Hippocampal formation (tissue), 2 donors: ENCODE measurements at places on chromosomes 6 and 20.
A peak's percentile ranks its signal among the peaks of the same experiment; 100 is the strongest.

DNA sequence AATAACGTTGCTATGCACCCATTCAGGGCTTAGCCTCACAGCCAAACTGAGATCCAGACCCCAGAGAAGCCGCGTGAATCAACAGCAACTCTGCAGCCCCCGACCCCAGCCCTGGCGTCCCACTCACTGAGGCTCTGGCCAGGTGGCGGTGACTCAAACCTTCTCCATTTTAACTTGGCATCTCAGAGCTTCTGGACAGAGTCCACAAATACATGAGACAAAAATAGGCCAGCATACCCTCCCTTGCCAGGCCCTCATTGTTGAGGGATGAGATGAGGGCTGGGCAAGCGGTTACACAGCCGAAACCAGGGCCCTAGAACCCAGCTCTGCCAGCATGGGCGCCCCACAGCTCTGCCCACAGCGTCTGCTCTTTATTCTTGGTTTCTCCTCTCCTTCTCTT is 118.4 kb downstream of the MYLK4 start:
- DNase-seq = no peak

- no peak for DNase-seq
Measured at GRCh38 chr6:35936681-35937359, 15.9 kb upstream of the SRPK1 start.

DNA sequence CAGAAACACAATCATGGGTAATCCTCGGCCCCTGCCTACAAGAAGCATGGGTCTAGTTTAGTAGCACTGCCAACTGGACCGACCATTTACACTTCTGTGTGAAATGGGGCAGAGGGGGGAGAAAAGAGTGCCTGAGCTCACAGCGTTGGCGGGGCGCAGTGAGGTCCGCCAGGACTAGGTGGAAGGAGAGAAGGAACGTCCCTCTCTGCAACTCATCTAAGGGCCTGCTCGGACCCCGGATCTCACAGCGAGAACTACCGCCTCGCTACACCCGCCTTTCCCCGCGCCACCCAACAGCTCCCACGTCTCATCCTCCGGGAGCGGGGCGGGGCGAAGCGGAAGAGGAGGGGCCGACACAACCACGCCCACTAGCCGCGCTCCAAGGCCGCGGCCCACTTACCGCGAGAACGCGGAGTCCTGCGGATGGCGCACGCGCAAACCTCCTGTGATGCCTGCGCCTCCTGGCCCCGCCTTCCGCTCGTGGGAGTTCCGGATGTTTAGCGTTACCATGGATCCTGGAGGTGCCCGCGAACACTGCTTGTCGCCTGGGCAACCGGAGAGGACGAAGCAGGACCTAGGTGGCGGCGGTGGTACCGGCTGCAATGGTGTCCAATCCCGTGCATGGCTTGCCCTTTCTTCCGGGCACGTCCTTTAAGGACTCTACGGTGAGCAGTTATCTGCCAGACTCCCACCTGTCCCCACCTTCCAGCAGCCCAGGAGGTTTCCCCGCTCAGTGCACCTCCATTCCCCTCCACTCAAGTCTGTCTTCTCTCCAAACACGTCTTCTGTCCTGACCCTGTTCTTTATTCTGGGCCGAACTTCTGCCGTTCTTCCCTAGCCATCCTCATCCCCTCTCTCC is at the start of gene EFHC1:
EFHC1 (plus strand) TSS at position 534 of the 859 bp plus-strand sequence; CDS start at position 603, 69 bp downstream.
- DNase-seq = peak; percentile 98

GRCh38 chr6:52074155-52074554 is 13.3 kb downstream of the PKHD1 start:
- no peak for DNase-seq

DNA sequence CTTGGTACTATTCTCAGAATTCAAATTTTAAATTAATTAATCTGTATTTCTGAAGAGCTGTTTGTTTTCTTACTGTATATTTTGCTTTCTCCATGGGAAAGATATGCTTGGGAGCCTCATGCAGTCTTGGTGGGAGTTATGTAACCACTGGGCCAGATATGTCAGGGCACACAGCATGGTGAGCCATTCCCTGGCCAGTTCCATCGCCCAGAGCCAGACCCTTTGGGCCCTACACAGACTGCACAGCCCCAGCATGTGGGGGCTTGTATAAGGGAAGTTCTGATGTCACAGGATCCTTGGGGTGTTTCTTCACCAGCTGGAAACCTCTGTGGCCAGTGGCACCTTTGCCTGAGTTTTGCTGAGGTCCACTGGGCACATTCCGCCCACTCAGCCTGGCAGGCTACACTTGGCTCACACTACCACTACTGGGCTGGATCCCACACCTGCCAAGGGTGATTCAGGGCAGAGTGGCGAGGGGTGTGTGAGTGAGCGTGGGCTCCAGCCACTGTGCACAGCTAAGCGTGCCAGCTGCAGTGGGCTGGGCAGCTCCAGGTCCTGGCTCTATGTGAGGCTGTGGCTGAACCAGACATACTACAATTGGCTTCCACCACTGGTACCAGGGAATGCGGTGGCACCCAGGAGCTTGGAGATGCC is 293.5 kb downstream of the ARHGAP18 start:
- no peak for DNase-seq

DNA sequence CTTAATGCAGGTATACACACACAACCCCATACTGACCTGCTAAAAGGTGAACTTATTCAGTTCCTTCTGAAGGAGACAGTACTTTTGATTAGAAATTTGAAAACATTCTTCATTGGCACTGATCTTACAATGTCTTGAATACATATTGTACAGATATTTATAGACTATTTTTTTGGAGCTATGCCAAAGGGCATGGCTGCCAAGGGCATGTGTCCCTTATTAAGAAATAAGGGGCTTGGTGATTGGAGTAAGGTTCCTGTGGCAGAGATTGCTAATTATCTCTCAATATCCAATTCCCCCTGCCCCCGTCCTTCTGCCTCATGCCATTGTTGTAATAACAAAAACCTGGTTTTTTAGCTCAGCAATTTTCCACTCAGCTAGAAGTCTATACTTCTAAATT is 355.9 kb downstream of the FARS2 start:
- DNase-seq = no peak

DNA sequence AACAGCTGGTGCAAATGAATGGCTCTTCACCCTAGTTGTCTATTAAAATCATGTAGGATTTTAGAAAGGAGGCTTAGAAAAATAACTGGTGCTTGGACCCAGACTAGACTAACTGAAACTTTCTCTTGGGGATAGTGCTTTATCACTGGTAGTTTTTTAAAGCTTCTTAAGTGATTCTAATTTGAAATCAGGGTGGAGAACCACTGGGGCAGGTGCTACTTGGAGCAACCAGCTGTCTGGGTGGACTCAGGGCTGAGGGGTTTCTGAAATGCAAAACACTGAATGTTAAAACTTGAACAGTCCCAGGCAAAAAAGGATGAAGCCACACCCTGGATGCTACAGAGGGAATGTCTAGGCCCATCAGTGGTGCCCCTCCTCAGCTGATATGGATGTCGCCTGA is 81.2 kb downstream of the PXDC1 start:
- DNase-seq = no peak

- no peak for DNase-seq
Measured at GRCh38 chr6:105402090-105402938, 568 bp downstream of the PREP start.

DNA sequence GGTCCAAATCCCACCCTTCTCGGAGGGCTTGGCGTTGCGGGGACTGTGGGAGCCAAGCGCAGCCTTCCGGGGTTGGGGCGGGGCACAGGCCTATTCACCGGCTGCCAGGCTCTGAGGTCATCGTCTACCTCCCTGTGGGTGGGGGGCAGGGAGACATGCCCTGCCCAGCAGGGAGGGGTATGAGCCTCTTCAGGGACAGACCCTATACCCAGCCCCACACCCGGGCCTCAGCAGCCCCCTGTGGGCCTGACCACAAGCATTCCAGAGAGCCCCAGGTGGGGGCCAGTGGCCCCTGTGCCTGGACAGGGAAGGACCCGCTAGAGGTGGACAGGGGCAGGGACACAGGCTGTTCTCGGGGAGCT is 11.6 kb downstream of the LAMA5 start:
- no peak for DNase-seq

DNA sequence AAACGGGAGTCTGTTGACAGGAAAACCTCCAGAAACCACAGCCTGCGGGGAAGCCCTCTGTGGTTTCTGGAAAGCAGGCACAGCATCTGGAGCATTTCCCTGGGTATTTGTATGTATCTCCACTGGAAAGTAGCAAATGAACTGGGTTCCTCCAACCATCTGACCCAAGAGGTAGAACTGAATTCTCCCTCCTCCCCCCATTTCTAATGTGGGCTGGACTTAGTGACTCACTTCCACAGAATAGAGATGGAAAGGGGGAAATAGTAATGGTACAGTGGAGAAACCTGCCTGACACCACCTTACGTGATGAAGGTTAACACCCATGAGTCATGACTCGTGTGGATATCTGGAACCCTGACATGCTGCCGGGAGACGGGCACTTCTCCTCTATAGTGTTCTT is 51.9 kb upstream of the XRN2 start:
- no peak for DNase-seq

GRCh38 chr20:36260316-36260715 is 24.0 kb downstream of the AAR2 start:
- DNase-seq = no peak
